ENCODE measurements at places on chromosomes 7 and 10. TPM values are rescaled to one million over a fixed set of nuclear protein-coding genes. Genes with fewer than 3 reads are reported as not detected.

The SLC26A5 gene
- not detected for total RNA-seq

The GPR22 gene
- not detected for total RNA-seq

The ANKRD7 gene
- 0.66 TPM for total RNA-seq

The LRWD1 gene
- 21.7 TPM for total RNA-seq

The TEX36 gene
- not detected for total RNA-seq

The GPER1 gene
- total RNA-seq: 0.13 TPM

The CUZD1 gene
- total RNA-seq: 3.1 TPM

The MDFIC gene
- total RNA-seq: 63.6 TPM

The C10orf67 gene
- total RNA-seq: not detected

The HABP2 gene
- not detected for total RNA-seq

The NCF1 gene
- total RNA-seq: 3.0 TPM

The PIK3CG gene
- 55.6 TPM for total RNA-seq

The NAMPT gene
- 65.5 TPM for total RNA-seq

The CD36 gene
- total RNA-seq: not detected

The SPDYE6 gene
- not detected for total RNA-seq

The RADIL gene
- 0.50 TPM for total RNA-seq

The SFXN3 gene
- 24.8 TPM for total RNA-seq

The C7orf57 gene
- not detected for total RNA-seq

The SMARCD3 gene
- total RNA-seq: 4.2 TPM
